GOT3 (cell line): ENCODE measurements at places on chromosomes 13 and 19.
A peak's percentile ranks its signal among the peaks of the same experiment; 100 is the strongest.

DNA sequence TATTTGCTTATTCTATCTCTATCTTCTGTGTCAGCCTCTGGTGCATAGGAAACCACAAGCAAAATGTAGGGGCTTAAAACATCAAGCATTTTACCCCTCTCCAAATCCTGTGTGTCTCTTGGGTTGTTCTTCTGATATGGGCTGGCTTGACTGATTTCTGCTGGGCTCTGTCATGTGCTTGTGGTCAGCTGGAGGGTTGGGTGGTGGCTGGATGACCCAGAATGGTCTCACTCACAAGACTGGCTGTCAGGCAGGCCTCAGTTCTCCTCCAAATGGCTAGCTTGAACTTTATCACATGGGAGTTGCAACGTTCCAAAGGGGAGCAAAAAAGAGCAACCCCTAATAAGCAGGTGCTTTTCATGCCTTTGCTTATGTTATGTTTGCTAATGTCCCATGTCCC is 9.6 kb upstream of the LYPD5 start:
- DNase-seq: no peak

DNA sequence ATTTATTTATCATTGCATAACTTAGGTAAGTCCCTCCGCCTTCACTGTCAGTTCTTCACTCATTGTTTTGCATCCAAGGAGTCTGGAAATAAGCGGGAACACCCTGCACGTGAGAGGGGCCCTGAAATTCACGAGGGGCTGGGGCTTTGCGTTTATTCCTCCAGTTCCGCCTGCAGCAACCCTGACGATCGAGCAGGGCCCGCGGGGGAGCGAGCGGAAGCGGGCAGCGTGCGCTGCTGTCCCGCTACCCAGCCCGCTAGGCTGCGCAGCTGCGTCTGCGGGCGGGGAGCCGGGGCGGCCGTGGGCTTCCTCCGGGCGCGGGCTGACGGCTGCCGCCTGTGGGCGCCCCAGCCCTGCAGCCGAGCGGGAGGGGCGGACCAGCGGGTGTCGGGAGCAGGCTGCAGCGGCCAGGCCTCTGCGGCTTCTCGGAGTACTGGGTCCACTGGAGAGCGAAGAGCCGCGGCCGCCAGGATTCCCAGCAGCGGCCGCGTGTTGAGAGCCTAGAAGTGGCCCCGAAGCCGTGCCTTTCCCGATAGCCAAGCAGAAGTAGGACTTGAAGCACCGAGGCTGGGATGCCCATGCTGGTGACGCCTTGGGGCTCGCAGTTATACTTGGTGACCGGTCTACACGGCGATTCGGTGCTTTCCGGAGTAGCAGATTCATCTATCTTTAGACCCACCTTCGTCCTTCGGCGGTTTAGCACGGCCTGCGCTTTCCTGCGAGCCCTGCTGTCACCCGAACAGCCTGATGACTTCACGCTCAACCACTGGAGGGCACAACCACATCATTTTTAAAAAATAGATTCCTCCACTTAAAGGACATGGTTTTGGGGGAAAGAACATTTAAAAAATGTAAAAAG is 32.9 kb upstream of the SACS start:
- peak; percentile 33 for DNase-seq

DNA sequence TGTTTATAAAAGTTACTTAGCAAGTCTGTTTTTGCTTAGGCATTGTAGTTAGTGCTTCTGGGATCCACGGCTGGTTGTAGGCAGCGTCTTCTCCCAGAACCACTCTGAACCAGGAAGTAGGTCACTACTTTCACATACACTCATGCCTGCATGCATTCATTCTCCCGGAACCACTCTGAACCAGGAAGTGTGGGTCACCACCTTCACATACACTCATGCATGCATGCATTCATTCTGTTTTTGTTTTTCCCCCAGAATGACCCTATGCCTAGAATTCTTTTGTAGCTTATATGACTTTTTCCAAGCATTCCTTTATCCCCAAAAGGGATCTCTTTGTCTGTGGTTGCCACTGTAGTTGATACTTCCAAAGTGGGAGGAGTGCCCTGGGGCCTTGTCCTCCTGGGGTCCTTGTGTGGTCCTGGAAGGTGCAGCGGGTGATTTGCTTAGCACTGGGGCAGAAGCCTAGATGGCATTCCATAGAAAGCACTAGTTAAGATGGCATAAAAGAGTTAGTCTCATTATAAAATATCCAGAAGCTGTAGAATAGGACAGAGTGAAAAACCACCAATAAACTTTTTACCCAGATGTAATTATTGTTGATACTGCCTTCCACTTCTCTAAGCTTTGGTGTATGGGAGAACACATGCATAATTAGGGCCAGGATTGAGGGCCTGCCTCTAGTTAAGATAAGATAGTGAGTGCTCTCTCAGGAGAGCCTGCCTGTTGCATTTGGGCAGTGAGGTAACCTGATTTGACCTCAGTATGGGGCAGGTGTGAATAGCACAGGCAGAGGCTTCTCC is 68.6 kb upstream of the TEX29 start:
- no peak for DNase-seq

DNA sequence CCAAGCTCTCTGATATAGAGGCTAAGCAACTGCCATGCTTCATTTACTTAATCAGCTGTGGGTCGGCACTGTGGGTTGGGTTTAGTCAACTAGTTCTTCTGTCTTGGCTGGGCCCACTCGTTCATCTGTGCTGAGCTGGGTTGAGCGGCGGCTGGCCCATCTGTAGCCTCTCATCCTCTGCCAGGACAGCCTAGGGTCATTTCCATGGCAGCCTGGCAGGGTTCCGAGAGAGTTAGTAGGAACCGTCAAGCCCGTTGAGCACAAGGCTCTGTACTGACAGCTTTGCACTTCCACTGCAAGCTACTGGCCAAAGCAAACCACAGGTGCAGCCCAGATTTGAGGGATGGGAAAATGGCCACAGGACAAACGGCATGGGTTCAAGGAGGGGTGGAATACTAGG is 6.6 kb upstream of the ZNF835 start:
- DNase-seq: no peak

DNA sequence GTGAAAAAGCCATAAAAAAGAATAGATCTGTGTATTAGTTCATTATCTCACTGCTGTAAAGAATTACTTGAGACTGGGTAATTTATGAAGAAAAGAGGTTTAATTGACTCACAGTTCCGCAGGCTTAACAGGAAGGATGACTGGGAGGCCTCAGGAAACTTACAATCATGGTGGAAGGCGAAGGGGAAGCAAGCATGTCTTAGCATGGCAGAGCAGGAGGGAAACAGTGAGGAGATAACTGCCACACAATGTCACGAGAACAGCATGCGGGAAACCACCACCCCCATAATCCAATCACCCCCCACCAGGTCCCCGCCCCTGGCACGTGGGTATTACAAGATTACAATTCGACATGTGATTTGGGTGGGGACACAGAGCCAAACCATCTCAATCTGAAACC is 39.1 kb upstream of the EEF1AKMT1 start:
- DNase-seq: no peak
